Panc1 (cell line): ENCODE measurements at places on chromosomes 1 and 21. TPM values are rescaled to one million over a fixed set of nuclear protein-coding genes. Genes with fewer than 3 reads are reported as not detected.
A peak's percentile ranks its signal among the peaks of the same experiment; 100 is the strongest.

- no peaks in the 10 kb centered on the region for H3K27me3 ChIP-seq
- no peak for DNase-seq
- no peak overlapping the region for H3K4me3 ChIP-seq
- no peaks in the 10 kb centered on the region for H3K36me3 ChIP-seq
Observed at GRCh38 chr1:115529216-115529897, 112.4 kb upstream of the VANGL1 start.

- no peak overlapping the region for H3K27ac ChIP-seq
- H3K27me3 ChIP-seq: peaks cover 8% of the 10 kb centered on the region; the same call in 1 of the 2 replicates
- H3K36me3 ChIP-seq: no peaks in the 10 kb centered on the region
- no peak for DNase-seq
Observed at GRCh38 chr1:7098641-7099040, 313.4 kb downstream of the CAMTA1 start.

DNA sequence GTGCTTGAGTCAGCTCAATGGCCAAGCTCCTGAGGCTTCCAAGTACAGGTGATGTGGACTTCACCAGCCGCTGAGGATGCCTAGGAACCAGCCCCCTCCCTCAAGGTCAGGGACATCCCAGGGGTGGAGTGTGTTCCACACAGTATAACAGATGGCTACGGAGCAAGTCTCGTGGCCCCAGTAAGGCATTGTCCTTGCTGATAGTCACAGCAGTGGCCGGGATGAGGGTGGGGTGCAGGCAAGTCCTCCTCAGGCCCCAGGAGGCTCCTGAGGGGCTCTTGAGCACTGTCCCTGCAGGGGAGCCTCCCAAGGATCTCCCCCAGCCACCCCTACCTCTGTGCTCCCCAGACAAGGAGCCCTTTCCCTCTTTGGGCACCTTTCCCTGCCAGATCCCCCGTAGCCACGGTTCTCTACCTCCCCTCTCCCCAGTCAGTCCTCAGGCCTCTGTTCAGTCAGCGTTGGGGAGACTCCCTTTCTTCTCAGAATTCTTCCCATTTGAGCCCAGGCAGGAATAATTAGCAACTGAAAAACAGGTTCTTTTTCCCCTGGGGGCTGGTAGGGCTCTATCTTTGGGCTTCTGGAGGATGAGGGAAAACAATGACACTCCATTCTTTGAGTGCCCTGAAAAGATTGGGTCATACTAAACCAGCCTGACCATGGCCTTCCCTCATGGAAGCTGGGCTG is 7.1 kb upstream of the THEM5 start:
- no peaks in the 10 kb centered on the region for H3K36me3 ChIP-seq
- no peak for DNase-seq
- H3K4me1 ChIP-seq: no peaks in the 10 kb centered on the region

DNA sequence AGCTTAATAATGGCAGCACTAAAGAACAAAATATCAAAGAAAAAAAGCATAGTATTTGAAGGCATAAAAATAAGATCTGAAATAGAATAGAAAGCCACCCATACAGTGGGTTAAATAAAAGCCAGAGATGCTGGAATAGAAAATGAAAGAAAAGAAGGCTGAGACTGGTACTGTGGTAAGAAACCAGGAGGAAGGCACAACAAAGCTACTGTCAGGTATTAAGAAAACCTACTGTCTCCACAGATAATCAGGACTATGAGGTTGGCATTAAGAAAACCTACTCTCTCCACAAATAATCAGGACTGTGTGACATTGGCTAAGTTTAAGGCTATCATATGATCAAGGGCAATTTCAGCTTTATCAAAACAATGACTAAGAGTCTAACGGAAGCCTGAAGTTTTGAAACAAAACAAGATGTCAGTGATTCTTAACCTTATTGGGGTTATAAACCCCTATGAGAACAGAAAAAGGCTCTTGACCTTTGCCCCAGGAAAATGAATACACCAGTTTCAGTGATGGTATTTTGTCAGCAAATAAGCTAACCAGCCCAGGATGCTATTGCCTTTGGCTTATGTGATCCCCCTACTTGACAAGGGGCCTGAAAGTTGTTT is 24.4 kb downstream of the MCOLN2 start:
- DNase-seq: no peak
- no peak overlapping the region for H3K4me3 ChIP-seq
- peaks cover 6% of the 10 kb centered on the region for H3K4me1 ChIP-seq
- no peak overlapping the region for H3K27ac ChIP-seq
- H3K27me3 ChIP-seq: no peaks in the 10 kb centered on the region

GRCh38 chr1:38953433-38953860 is 11.8 kb upstream of the RHBDL2 start:
- no peak overlapping the region for H3K27ac ChIP-seq
- H3K27me3 ChIP-seq: no peaks in the 10 kb centered on the region
- DNase-seq: no peak
- no peaks in the 10 kb centered on the region for H3K4me1 ChIP-seq
- no peaks in the 10 kb centered on the region for H3K36me3 ChIP-seq

- no peaks in the 10 kb centered on the region for H3K36me3 ChIP-seq
- H3K27ac ChIP-seq: no peak overlapping the region
- no peak for DNase-seq
- no peaks in the 10 kb centered on the region for H3K4me1 ChIP-seq
- H3K27me3 ChIP-seq: no peaks in the 10 kb centered on the region
- H3K4me3 ChIP-seq: no peak overlapping the region
Observed at GRCh38 chr1:164780863-164781262, 221.9 kb downstream of the PBX1 start.

DNA sequence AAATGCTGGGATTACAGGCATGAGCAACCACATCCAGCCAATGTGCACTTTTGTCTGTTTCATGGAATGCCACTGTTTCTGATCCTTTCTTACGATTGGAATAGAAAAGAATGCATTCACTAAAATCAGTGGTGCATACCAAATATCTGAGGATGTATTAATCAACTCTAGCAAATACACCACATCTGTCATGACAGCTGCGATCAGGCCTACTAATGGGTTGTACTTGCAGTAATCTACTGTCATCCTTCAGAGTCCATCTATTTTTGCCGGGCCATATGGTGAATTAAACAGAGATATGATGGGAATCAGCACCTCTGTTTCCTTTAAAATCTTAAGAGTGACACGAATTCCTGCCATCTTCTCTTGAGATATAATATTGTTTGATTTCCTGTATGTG is 8.5 kb upstream of the USP1 start:
- no peaks in the 10 kb centered on the region; the same call in 1 of the 2 replicates for H3K27me3 ChIP-seq
- H3K4me1 ChIP-seq: no peaks in the 10 kb centered on the region
- no peaks in the 10 kb centered on the region for H3K36me3 ChIP-seq
- DNase-seq: no peak

GRCh38 chr1:214993419-214993818 is 89.1 kb upstream of the KCNK2 start:
- H3K27me3 ChIP-seq: no peaks in the 10 kb centered on the region
- no peaks in the 10 kb centered on the region for H3K4me1 ChIP-seq
- H3K27ac ChIP-seq: no peak overlapping the region

DNA sequence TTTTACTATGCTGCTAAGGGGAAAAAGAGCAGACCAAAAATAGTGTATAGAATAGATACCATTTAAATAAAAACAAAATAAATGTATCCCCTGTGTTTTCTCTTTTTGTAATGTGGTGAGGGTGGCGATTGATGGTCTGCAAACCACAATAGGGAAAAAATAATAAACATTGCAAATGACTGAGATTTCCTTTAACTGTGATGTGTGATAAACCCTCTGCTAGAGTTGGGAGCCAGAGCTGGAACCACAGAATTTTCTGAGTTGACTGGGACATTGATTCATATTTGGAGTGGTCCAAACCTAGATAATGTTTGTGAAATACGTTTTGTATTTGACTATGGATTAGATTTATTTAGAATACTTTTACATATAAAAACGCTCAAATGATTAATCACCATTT is 70.6 kb upstream of the PTGFR start:
- H3K27ac ChIP-seq: no peak overlapping the region
- H3K4me3 ChIP-seq: no peak overlapping the region
- no peaks in the 10 kb centered on the region for H3K36me3 ChIP-seq
- DNase-seq: no peak

GRCh38 chr1:16913833-16914662 is 7.7 kb upstream of the CROCC start:
- H3K4me3 ChIP-seq: peak overlapping the region; percentile 79
- no peaks in the 10 kb centered on the region for H3K36me3 ChIP-seq
- no peaks in the 10 kb centered on the region for H3K27me3 ChIP-seq
- H3K27ac ChIP-seq: peak overlapping the region; percentile 81

GRCh38 chr1:12067900-12068821 is 5.1 kb downstream of the TNFRSF8 start:
- no peak overlapping the region; the same call in 1 of the 2 replicates for H3K27ac ChIP-seq
- DNase-seq: no peak
- peaks cover 7% of the 10 kb centered on the region for H3K4me1 ChIP-seq
- peaks cover 2% of the 10 kb centered on the region for H3K27me3 ChIP-seq

GRCh38 chr1:213014642-213015041 is 1.0 kb downstream of the ANGEL2 start:
- DNase-seq: no peak
- peaks cover 5% of the 10 kb centered on the region for H3K36me3 ChIP-seq
- peaks cover 9% of the 10 kb centered on the region for H3K4me1 ChIP-seq
- H3K4me3 ChIP-seq: peak overlapping the region; percentile 61

DNA sequence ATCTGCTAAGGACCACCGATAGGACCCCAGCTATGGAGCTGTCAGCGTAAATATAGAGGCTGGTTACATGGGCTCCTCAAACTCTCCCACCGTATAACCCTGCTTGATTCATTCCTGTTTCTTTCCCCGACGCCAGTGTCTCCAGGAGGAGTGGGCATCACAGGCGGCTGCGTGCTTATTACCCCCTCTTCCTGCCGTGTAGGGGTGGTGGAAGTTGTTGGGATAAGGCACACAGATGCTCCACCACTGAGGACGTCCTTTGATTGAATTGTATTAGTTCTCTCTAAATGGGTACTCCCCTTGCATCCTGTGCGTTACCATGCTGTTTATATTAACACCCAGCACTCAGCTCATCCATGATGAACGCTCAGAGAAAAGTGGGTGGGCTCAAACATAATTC is 104.6 kb downstream of the ZBTB18 start:
- no peaks in the 10 kb centered on the region for H3K36me3 ChIP-seq
- no peak overlapping the region for H3K4me3 ChIP-seq
- DNase-seq: no peak
- H3K27me3 ChIP-seq: no peaks in the 10 kb centered on the region
- no peaks in the 10 kb centered on the region for H3K4me1 ChIP-seq
- no peak overlapping the region for H3K27ac ChIP-seq

- no peaks in the 10 kb centered on the region for H3K27me3 ChIP-seq
- no peak overlapping the region for H3K4me3 ChIP-seq
- no peaks in the 10 kb centered on the region for H3K36me3 ChIP-seq
- DNase-seq: no peak
Observed at GRCh38 chr21:19392390-19392789, 988.8 kb upstream of the TMPRSS15 start.

DNA sequence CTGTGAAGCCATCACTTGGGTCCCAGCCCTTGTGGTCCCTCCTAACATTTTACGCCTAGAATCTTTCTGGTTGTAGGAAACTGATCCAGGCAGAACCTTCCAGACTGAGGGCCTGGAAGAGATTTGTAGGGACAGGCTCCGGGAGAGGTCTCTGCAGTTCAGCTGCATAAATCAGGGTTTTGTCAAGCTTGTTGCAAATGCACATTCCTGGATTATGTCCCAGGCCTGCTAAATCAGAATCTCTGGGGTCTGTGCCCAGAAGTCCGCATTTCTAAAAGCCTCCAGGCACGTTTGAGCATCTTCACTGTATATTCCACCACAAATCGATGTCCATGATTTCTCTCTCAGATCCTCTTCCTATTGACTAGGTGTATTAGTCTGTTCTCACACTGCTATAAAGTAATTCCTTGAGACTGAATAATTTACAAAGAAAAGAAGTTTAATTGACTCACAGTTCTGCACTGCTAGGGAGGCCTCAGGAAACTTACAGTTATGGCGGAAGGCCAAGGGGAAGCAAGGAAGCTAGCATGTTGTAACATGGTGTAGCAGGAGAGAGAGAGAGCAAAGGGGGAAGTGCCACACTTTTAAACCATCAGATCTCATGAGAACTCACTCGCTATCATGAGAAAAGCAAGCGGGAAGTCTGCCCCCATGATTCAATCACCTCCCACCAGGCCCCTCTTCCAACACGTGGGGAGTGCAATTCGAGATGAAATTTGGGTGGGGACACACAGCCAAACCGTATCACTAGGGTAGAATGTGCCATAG is 1.2 kb upstream of the FHAD1 start:
- no peaks in the 10 kb centered on the region; the same call in 1 of the 2 replicates for H3K4me1 ChIP-seq
- H3K4me3 ChIP-seq: no peak overlapping the region
- no peaks in the 10 kb centered on the region; the same call in none of the 2 replicates for H3K27me3 ChIP-seq
- no peak for DNase-seq
- no peaks in the 10 kb centered on the region for H3K36me3 ChIP-seq
- no peak overlapping the region for H3K27ac ChIP-seq

GRCh38 chr1:150976879-150977694 is 2.5 kb upstream of the CERS2 start:
- no peaks in the 10 kb centered on the region; the same call in 1 of the 2 replicates for H3K36me3 ChIP-seq
- H3K27ac ChIP-seq: peak overlapping the region; percentile 98
- peak; percentile 93 for DNase-seq
- no peaks in the 10 kb centered on the region for H3K27me3 ChIP-seq
- peaks cover 64% of the 10 kb centered on the region for H3K4me1 ChIP-seq

- H3K36me3 ChIP-seq: no peaks in the 10 kb centered on the region
- no peak for DNase-seq
- no peak overlapping the region for H3K27ac ChIP-seq
- H3K27me3 ChIP-seq: no peaks in the 10 kb centered on the region
- peaks cover 9% of the 10 kb centered on the region for H3K4me1 ChIP-seq
- no peak overlapping the region for H3K4me3 ChIP-seq
Observed at GRCh38 chr21:43328185-43328957, 98.6 kb downstream of the SIK1 start.

- no peaks in the 10 kb centered on the region for H3K27me3 ChIP-seq
- no peaks in the 10 kb centered on the region for H3K36me3 ChIP-seq
- no peak overlapping the region for H3K4me3 ChIP-seq
- H3K4me1 ChIP-seq: no peaks in the 10 kb centered on the region
- H3K27ac ChIP-seq: no peak overlapping the region
- DNase-seq: no peak
Observed at GRCh38 chr1:222920169-222920568, 105.3 kb downstream of the DISP1 start.

DNA sequence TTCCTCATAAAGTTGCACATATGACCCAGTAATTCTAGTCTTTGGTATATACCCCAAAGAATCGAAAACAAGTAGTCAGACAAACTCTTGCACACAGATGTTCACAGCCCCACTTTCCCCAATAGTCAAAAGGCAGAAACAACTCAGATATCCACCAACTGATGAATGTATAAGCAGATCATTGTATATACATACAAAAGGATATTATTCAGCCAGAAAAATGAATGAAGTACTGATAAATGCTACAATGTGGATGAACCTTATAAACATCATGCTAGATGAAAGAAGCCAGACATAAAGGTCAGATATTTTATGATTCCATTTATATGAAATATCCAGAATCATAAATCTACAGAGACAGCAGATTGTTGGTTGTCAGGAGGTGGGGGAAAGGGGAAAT is 27.3 kb downstream of the SHCBP1L start:
- peaks cover 3% of the 10 kb centered on the region; the same call in 1 of the 2 replicates for H3K27me3 ChIP-seq
- no peaks in the 10 kb centered on the region for H3K4me1 ChIP-seq
- H3K36me3 ChIP-seq: no peaks in the 10 kb centered on the region
- DNase-seq: no peak
- no peak overlapping the region for H3K27ac ChIP-seq

GRCh38 chr1:225617956-225618355 is 35.0 kb downstream of the ENAH start:
- no peak for DNase-seq
- no peak overlapping the region for H3K4me3 ChIP-seq
- no peak overlapping the region for H3K27ac ChIP-seq
- H3K27me3 ChIP-seq: no peaks in the 10 kb centered on the region

Gene UQCRH
- total RNA-seq: 498 TPM

Gene SPRR1B
- total RNA-seq: not detected

Gene NGF
- total RNA-seq: not detected

Gene ATP6V1G3
- total RNA-seq: not detected

Gene LDLRAD1
- total RNA-seq: not detected

Gene KLHL12
- total RNA-seq: 37.8 TPM

Gene ELOVL1
- total RNA-seq: 105 TPM
